ENCODE measurements at places on chromosomes 2 and 18.

DNA sequence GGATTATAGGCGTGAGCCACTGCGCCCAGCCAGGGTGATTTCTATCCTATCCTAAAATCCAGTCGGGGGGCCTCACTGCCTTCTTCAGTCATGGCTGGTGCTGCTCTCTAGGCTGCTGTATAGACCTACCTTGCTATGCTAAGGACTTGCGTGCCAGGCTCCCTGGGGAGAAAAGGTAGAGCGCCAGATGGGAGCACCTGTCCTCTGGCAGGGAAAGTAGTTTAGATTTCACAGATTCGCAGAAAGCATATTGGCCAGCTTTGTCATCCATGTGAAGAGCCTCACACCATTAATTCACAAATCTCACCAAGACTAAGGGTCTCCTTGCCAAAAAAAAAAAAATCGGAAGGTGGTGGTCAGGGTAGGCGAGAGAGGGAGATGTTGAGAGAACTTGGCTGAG, 217.6 kb downstream of the ATAD2B start:
- no peak for DNase-seq

- no peak for DNase-seq
These were observed 30.5 kb downstream of the GALNT14 start for GRCh38 chr2:31107591-31108300.

GRCh38 chr2:149740490-149740889, 152.9 kb upstream of the MMADHC start:
- DNase-seq = no peak

- no peak for DNase-seq
These were observed 3.5 kb upstream of the NEUROD1 start for GRCh38 chr2:181683518-181684453.

GRCh38 chr2:64345998-64346397, 108.0 kb upstream of the LGALSL start:
- no peak for DNase-seq

- no peak for DNase-seq
These were observed 49.9 kb downstream of the SLC9A4 start for GRCh38 chr2:102522890-102523289.

DNA sequence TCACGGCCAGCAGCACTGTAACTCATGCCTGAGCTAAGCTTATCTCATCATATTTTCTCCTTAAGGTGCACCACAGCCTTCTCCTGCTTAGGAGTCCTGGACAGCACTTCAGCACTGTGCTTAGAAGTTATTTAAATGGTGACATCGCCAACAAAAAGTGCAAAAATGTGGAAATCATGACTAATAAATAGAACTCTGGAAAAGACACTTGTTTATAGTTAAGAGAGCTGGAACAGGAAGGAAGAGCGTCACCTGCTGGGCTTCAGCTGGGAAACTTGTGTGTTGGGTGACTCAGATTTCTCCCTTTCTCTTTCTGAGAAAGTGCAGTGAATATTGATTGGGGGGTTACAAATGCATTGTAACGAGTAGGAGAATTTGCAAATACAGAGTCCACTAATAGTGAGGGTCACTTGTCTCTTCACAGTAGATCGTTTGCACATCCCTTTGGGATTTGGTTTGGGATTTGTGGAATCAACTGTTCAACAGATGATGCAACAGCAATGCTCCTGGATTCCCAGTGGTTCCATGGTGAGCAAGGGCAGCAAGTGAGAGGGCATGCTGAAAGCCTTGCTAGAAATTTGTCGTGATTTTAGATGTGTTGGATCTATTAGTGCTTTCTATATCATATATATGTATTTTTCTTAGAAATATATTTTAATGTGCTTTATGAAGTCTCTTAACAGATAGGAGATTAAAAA, 84.2 kb downstream of the DOK6 start:
- DNase-seq = no peak

- no peak for DNase-seq
These were observed 55.0 kb upstream of the ITGA6 start for GRCh38 chr2:172372436-172372835.

DNA sequence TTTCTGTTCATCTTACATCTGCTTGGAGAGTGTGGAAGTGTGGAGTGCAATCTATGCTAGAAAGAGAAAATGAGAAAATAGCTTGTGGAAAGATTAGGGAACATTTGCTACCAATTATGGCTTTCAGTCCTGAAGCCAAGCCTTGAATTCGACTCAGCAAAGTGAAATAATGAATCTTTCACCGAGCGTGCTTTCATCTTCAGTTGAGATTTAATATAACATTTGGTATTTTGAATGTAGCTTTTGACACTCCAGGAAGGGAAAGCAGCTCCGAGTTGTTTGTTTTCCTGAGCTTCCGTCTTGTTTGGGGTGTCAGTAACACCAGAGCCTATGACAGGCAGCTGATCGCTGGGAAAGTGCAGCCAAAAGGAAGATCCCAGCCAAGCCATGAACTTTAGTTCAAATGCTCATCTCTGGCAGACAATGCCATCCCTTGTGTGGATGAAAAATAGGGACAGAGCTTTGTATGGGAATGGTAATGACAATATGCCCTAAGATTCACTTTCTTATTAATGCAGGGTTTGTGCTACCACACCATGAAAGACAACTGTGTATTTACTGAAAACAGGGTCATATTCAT, 25.0 kb upstream of the PHLPP1 start:
- no peak for DNase-seq

DNA sequence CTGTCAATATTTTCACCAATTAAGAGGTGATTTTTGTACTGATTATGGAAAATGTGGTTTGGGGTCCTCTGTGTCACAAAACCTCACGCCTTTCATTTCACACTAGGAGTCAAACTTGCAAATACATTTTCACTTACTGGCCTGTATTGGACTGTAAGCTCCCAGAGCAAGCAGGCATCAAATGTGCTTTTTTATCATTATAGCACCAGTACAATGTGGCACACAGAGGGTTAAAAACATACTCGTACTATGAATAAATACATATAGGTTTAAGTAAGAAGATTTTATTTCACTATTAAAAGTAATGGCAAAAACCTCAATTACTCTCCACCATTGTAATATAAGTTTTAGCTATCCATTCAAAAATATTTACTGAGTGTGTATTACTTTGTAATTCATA, 56.7 kb downstream of the ABCB11 start:
- DNase-seq = no peak

GRCh38 chr2:17327649-17328048, 190.6 kb downstream of the RAD51AP2 start:
- no peak for DNase-seq

- no peak for DNase-seq
These were observed 48.8 kb upstream of the AGPS start for GRCh38 chr2:177343773-177344172.

GRCh38 chr2:88269836-88270235, 99.7 kb downstream of the THNSL2 start:
- no peak for DNase-seq

DNA sequence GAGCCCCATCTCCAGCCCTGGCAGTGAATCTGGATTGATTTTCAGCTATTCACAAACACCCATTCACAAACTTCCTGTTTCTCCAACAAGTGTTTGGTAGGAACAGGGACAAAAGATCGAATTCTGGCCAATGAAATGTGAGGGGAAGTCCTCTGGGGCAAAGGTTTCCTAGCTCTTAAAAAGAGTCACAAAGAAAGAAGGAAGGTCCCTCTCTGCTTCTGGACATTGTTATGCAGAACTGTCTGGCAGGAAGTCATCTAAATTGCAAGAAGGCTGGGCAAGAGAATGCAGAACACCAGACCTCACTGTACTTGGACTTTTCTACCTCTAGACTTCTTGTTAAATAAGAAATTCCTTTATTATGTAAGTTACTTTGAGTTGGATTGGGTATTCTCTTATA, 137.3 kb downstream of the CCDC148 start:
- no peak for DNase-seq

GRCh38 chr2:189372688-189373257, 68.5 kb upstream of the WDR75 start:
- DNase-seq = no peak

- DNase-seq = no peak
These were observed 793.1 kb downstream of the ERBB4 start for GRCh38 chr2:211745295-211746097.

DNA sequence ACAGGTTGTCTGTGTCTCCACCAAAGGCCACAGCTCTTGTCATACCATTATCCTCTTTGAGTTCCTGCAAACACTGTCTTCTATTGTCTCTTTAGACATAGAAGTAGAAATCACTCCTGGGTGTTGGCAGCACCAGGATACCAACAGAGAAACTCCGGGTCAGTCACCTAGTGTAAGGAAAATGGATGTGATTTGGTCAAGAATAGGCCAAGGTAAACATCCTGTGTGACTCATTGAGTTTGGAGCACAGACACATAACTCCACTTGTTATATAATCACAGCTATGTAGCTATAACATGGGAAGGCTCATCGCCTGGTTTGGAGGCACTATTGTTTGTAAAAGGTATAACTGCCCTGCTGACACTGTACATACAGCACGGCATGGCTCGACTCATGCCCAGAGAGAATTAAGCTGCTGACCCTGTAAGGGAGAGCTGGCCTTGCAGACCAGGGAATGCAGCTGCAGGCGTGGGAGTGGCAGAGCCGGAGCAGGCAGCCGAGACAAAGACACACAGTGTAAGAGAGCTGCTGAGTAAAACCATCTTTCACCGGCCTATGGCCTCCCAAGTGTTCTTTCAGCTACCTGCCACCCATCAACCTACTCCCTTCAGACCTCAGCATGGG, 3.4 kb upstream of the TXNL1 start:
- no peak for DNase-seq

- DNase-seq = no peak
These were observed 129.4 kb downstream of the ACOXL start for GRCh38 chr2:110861616-110862260.

GRCh38 chr2:47568164-47568850, 165.4 kb downstream of the MSH2 start:
- no peak for DNase-seq

GRCh38 chr2:181810823-181811695, 80.5 kb upstream of the ITPRID2 start:
- no peak for DNase-seq

DNA sequence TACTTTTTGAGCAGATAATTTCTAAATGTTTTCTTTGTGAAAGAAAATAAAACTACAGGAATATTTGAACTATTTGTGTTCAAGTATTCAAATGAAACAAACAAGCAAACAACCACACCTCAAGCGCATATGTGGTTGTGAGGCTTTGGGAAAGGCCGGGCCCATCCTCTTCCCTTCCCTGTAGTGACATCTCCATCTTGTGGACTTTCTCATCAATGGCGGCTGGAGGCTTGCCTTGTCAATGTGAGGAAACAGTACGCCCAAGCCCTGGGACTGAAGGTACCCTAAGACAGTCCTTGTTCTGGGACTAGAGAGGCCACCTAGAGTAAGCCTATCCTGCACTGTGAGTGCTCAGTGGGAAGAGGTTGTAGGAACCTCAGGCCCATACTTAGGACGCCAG, 166.8 kb downstream of the TPGS2 start:
- no peak for DNase-seq

- no peak for DNase-seq
These were observed 447.0 kb upstream of the ID2 start for GRCh38 chr2:8234757-8235374.

- no peak for DNase-seq
These were observed 105.1 kb upstream of the SIX2 start for GRCh38 chr2:45114221-45114955.

DNA sequence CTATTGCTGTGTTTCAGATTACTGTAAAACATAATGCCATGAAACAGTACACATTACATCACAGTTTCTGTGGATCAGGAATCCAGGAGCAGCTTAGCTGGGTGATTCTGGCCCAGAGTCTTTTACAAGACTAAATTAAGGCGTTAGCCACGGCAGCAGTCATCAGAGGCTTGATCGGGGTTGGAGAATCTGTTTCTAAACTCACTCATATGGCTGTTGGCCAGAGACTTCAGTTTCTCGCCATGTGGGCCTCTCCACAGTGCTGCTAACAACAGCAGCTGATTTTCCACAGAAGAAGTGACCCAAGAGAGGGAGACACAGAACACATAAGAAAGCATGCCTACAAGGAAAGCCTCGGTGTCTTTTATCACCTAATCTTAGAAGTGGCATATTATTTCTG, 89.2 kb upstream of the MYO3B start:
- no peak for DNase-seq

GRCh38 chr2:75655861-75656260, 9.3 kb downstream of the MRPL19 start:
- DNase-seq = no peak

GRCh38 chr2:95309599-95309998, 12.5 kb downstream of the KCNIP3 start:
- no peak for DNase-seq

DNA sequence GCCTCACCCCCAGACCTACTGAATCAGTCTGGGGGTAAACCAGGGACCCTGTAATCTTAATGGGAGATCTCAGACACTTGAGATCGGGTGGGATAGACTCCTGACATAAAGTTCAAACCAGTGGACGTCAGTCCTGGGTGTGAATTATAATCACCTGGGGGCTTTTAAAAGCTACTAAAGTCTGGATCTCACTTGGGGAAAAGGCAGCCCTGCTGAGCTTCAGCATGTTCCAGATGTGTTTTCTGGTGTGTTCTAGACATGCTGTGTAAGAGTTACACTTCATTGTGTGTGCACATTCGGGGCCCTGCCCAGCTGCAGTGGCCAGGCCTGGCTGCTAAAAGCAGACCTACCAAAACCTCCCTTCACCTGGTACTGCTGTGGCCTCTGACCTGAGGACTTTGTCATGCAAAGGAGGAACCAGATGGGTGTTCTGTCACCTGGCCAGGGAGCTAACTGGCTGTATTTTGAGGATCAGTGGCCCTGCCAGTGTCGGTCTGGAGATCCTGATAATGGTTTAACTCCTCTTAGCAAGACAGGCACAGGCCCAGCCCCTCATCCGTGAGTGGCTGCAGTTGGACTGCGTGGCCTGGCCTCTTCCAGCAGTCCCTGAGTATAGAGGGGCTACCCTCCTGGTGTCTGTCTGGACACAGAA, 10.6 kb downstream of the RRM2 start:
- DNase-seq = no peak

GRCh38 chr2:236852100-236852976, 233.4 kb upstream of the COPS8 start:
- DNase-seq = no peak

DNA sequence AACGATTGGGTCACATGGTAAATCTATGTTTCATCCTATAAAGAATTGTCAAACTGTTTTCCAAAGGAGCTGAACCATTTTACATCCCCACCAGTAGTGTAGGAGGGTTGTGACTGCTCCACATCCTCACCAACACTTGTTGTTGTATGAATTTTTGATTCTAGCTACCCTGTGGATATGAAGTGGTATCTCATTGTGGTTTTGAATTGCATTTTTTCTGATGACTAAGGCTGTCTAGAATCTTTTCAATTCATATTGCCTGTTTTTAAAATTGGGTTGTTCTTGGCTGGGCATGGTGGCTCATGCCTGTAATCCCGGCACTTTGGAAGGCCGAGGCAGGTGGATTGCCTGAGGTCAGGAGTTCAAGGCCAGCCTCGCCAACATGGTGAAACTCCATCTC, 44.5 kb downstream of the TXNL1 start:
- no peak for DNase-seq

All from effector CD8-positive, alpha-beta T cell (primary cell).